Upper lobe of left lung (tissue), 6 donors: ENCODE measurements at places on chromosomes 1 and 21. TPM values are rescaled to one million over a fixed set of nuclear protein-coding genes. Genes with fewer than 3 reads are reported as not detected.
A peak's percentile ranks its signal among the peaks of the same experiment; 100 is the strongest.

GRCh38 chr1:13516606-13517005 lies 2.8 kb upstream of the LRRC38 start:
- H3K27ac ChIP-seq, result no peak overlapping the region
- H3K27me3 ChIP-seq, result peaks cover 16% of the 10 kb centered on the region

The GPR52 gene
- 1.4 TPM for total RNA-seq

DNA sequence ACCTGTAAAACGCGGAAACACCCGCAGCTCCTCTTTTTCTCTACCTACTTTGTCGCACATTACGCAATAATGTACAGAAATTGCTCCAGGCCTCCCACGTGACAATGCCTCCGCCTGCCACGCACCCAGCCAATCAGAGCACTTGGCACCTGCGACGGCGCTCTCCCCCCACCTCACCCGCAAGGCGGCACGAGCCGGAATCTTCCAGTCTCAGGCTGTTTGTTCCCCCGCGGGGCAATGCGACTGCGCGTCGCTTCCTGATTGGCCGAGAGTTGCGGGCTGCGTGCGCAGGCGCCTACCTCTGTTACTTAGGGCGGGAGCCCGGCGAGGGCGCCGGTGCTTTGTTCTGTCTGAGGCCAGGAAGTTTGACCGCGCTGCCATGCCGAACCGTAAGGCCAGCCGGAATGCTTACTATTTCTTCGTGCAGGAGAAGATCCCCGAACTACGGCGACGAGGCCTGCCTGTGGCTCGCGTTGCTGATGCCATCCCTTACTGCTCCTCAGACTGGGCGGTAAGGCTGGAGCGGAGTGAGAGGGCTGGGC lies at the start of gene MAEL:
TSS of gene MAEL (plus strand) at position 307 of the 542 bp plus-strand sequence. CDS start at position 380, 73 bp downstream.
- no peak within 1 kb of the TSS for H3K27ac ChIP-seq
- H3K36me3 ChIP-seq, result no peaks in the 10 kb centered on the region
- H3K4me1 ChIP-seq, result no peaks in the 10 kb centered on the region
- no peaks in the 10 kb centered on the region for H3K27me3 ChIP-seq
- H3K4me3 ChIP-seq, result no peak within 1 kb of the TSS
- no peak for DNase-seq

The ERICH3 gene
- total RNA-seq, result 0.23 TPM

The CELA2A gene
- total RNA-seq, result 0.83 TPM

The PRDM16 gene
- total RNA-seq, result 17.0 TPM

GRCh38 chr1:229482511-229482910 lies 25.6 kb downstream of the NUP133 start:
- no peak for DNase-seq
- no peaks in the 10 kb centered on the region for H3K4me1 ChIP-seq
- no peaks in the 10 kb centered on the region for H3K27me3 ChIP-seq
- no peak overlapping the region for H3K4me3 ChIP-seq
- peaks cover 37% of the 10 kb centered on the region for H3K36me3 ChIP-seq
- no peak overlapping the region for H3K27ac ChIP-seq

The HPCAL4 gene
- total RNA-seq, result under 0.01 TPM

GRCh38 chr21:33587792-33588484 lies 546 bp downstream of the DONSON start:
- H3K27me3 ChIP-seq, result no peaks in the 10 kb centered on the region
- no peaks in the 10 kb centered on the region for H3K36me3 ChIP-seq
- H3K4me1 ChIP-seq, result peaks cover 9% of the 10 kb centered on the region
- peak overlapping the region; percentile 90 for H3K4me3 ChIP-seq

- no peaks in the 10 kb centered on the region for H3K36me3 ChIP-seq
- H3K27ac ChIP-seq, result no peak overlapping the region
- no peaks in the 10 kb centered on the region for H3K27me3 ChIP-seq
- no peak overlapping the region for H3K4me3 ChIP-seq
- no peak for DNase-seq
Measured at GRCh38 chr1:63818567-63819325, 44.9 kb downstream of the ROR1 start.

GRCh38 chr1:59669752-59670312 lies 144.9 kb upstream of the HOOK1 start:
- no peaks in the 10 kb centered on the region for H3K27me3 ChIP-seq
- peak; percentile 6 for DNase-seq

The PBX1 gene
- 37.9 TPM for total RNA-seq

GRCh38 chr1:12088607-12089006 lies 25.5 kb downstream of the TNFRSF8 start:
- no peaks in the 10 kb centered on the region for H3K4me1 ChIP-seq
- no peaks in the 10 kb centered on the region for H3K27me3 ChIP-seq
- DNase-seq, result no peak
- H3K27ac ChIP-seq, result no peak overlapping the region
- H3K36me3 ChIP-seq, result no peaks in the 10 kb centered on the region

DNA sequence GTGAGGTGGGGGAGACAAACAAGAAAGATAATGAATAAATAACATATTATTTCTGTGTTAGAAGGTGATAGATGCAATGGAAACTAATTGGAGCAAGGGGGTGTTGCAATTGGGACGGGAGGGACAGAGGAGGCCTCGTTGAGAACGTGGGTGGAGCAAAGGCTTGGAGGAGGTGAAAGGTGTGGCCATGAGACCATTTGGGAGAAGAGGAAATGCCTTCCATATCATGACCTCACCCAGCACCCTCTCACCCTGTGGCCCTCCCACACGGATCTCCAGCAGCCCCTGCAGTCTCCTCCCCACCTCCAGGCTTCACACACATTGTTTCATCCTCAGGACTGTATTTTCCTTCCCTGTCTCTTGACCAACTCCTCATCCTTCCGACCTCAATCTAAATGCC lies 85.3 kb upstream of the ARHGAP29 start:
- no peaks in the 10 kb centered on the region for H3K36me3 ChIP-seq
- H3K4me1 ChIP-seq, result peaks cover 20% of the 10 kb centered on the region
- no peak for DNase-seq
- H3K27me3 ChIP-seq, result no peaks in the 10 kb centered on the region
- H3K27ac ChIP-seq, result peak overlapping the region; percentile 64

The SPATA46 gene
- total RNA-seq, result not detected

DNA sequence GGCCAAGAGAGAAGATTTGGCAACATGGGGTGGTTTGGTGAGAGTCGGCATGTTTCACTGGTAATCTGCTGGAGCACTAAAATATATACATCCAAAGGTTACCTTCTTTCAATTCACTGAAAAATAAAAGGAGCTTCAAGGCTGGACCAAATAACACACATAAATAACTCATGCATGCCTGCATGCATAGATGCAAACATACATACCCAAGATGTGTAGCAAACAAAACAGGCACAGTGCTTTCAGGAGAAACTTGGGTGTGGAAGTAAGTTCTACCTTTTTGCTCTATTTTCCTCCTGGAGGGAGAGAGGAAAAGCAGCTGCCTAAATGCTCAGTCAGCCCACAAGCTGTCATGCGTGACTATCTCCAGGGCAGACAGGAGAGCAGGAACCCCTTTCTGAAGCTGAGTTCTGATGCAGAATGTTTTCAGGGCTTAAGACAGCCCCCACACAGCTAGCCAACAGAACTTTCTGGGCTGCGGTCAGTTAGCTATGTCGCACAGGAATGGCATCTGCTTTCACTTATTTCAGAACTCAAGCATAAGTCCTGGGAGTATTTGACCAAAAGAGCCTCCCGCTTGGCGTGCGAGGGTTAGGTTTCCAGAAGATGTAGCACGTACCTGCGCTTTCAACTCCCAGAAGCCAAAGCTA lies 166.2 kb downstream of the TOMM20 start:
- H3K4me1 ChIP-seq, result peaks cover 70% of the 10 kb centered on the region
- H3K4me3 ChIP-seq, result no peak overlapping the region
- peak overlapping the region; percentile 82 for H3K27ac ChIP-seq
- H3K27me3 ChIP-seq, result no peaks in the 10 kb centered on the region
- no peaks in the 10 kb centered on the region for H3K36me3 ChIP-seq

DNA sequence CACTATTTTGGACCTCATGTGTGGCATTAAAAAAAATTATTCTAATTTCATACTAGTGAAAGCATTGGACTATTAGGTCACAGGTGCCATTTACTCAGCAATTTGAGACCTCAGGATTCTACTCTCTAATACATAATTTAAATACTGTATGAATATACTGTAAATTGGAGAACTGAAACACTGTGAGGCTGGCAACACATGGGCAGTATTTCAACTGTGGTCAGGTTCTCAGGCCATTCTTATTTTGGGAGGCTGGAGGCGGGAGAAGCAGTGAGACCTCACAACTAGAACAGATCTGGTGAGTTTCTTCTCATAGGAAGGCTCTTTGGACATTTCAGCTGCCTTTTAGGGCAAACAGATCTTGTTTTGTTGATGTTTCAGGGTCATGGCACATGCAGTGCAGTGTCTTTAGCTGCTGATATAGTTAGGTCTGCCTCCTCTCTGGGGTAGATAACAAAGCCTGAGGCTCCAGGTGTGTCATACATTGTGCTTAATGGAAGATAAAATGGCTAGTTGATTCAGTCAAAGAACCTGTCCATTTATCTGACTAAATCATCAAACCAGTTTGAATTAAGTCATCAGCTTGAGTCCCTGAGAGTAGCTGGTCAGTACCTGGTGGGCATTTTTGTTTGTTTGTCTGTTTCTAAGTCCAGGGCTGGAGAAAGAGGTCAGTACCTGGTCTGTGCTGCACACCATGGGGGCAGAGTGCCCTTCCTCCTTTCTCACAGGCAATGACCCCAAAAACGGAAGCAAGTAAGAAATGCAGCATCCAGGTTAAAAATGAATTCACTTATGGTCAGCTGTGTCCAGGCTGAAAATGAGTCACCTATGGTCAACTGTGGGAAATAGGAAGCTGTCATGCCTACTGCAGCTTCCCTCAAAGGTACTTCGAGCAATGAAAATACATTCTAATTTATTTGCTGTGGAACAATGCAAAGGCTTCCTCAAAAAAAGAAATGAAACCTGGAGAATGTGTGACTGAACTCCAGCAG lies 216.2 kb downstream of the SDCCAG8 start:
- no peak for DNase-seq
- no peak overlapping the region for H3K27ac ChIP-seq
- H3K4me3 ChIP-seq, result no peak overlapping the region
- peaks cover 19% of the 10 kb centered on the region for H3K4me1 ChIP-seq

The SPRR2B gene
- not detected for total RNA-seq

The KRTAP19-3 gene
- total RNA-seq, result not detected

The RAB7B gene
- total RNA-seq, result 2.6 TPM

DNA sequence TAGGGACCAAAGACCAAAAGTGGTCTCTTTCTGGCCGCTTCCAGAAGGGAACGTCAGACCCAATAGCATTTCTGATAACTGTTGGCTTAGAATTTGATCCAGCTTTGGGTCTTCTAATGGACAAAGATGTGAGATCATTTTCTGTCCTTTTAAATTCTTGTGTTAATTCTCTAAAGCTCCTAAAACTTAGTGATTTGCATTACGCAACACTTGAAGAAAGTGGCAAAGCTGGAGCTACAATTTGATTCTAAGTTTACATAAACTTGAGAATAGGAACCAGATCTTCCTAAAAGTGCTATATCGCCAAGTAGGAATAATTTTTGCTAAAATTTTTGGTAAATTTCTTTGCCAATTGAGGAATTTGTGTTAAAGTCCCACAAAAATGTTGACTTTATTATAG lies 21.6 kb upstream of the PLA2G4A start:
- no peak overlapping the region for H3K4me3 ChIP-seq
- H3K27me3 ChIP-seq, result no peaks in the 10 kb centered on the region
- DNase-seq, result no peak
- no peaks in the 10 kb centered on the region for H3K36me3 ChIP-seq

DNA sequence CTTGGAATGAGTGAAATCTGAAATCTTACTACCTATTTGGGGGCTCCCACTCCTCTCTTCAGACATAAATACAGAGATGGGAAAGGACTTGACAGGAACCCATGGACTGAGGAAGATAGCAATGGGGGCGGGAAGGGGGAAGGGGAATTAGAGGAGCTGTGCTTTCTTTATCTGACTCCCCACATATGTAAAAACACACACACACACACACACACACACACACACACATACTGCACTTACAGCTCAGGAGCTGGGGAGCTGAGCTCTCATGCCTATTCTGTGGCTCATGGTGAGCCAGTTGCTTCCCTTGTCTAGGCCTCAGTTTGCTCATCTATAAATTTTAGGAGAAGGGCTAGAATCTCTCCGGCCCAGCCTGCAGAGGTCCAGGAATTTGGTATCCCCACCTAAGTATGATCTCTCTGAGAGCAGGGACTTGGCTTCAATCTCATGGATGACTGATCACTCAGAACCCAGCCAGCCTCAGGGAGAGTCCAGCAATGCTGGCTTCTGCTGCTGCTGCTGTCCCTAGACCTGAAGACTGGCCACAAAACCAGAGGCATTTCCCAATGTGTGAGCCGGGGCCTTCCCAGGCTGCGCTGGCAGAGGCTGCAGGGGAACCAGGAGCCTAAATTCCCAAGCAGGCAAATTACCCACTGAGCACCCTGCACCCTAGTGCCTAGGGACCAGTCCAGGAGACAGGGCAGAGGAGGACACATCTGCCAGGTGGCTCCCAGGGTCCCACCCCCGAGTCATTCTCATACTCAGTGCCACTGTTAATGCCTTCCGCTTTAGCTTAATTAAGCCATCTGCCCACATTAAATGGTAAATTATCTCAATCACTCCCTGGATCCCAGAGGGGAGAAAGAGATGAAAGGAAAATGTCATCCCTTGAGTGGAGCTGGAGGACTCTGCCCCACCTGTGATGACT lies 57.5 kb upstream of the RBM15 start:
- no peaks in the 10 kb centered on the region for H3K4me1 ChIP-seq
- no peak overlapping the region for H3K27ac ChIP-seq
- DNase-seq, result no peak
- H3K36me3 ChIP-seq, result no peaks in the 10 kb centered on the region
- H3K27me3 ChIP-seq, result no peaks in the 10 kb centered on the region
- no peak overlapping the region for H3K4me3 ChIP-seq
